Sigmoid colon (tissue), 7 donors: ENCODE measurements at places on chromosomes 3 and 15. TPM values are rescaled to one million over a fixed set of nuclear protein-coding genes. Genes with fewer than 3 reads are reported as not detected.

The ATP8B4 gene
- 4.9 TPM for total RNA-seq

GRCh38 chr3:31728403-31728802 lies 195.7 kb downstream of the STT3B start:
- no peak for DNase-seq

- no peak for DNase-seq
Observed at GRCh38 chr3:171398343-171398742, 61.9 kb downstream of the TNIK start.

GRCh38 chr15:80020731-80021130 lies 38.7 kb upstream of the ZFAND6 start:
- DNase-seq, result no peak

The KIF23 gene
- 0.16 TPM for total RNA-seq

- no peak for DNase-seq
Observed at GRCh38 chr3:130459944-130460343, 57.0 kb upstream of the COL6A6 start.
